ENCODE measurements at places on chromosomes 4 and X.

DNA sequence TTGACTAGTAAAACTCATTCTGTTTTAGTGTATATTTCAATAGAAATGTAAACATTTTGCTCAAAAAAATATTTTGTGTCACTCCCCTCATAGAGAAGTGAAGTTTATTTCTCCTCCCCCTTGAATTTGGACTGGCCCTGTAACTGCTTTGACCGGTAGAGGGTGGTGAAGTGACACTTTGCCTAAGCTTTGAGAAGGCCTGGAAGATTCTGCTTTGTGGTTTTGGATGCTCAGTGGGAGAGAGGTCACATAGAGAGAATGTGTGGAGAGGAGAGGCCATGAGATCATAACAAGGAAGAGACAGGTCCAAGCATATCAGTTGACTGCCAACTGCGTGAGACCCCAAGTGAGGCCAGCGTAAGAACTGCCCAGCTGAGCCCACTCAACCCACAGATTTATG is 19.1 kb upstream of the ARX start:
- no peak for DNase-seq

DNA sequence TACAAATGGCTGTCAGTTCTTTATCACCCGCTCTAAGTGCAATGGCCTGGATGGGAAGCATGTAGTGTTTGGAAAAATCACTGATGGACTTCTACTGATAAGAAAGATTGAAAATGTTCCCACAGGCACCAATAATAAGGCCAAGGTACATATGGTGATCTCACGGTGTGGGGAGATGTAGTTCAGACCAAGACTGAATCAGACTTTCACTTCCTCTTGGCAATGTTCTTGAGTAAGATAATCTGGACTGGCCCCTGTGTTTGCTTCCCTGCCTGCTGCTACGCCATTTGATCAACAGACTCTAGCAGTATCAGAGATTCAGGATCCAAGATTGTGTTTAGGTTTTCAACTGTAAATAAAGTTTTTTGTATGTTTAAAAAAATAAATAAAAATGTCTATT is 682.2 kb upstream of the AMOT start:
- no peak for DNase-seq

- DNase-seq = no peak
These were observed 25.4 kb upstream of the TNIP3 start for GRCh38 chr4:121189326-121190215.

- no peak for DNase-seq
These were observed 111.6 kb upstream of the GPRIN3 start for GRCh38 chr4:89419111-89419695.

DNA sequence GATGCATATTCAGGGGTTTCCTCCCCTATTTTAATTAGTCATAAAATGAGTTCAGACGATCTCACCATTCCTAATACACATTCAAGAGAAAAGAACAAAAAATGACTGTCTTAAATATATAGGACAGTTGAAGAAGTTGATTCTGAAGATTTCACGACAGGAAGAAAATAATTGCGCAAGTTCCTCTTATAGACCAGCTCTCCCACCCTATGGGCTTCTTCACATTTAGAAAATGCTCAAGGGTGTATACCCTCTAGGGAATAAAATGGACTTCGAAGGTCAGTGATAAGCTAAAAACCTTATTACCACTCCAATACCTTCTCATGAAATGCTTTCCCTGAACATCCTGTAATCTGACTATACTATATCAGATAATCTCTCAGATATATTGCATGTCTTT is 149.2 kb upstream of the TEX13C start:
- no peak for DNase-seq

- DNase-seq = no peak
These were observed 33.6 kb upstream of the MSN start for GRCh38 chrX:65633826-65634225.
